ENCODE measurements at places on chromosomes 13 and 19. TPM values are rescaled to one million over a fixed set of nuclear protein-coding genes. Genes with fewer than 3 reads are reported as not detected.

The STOML3 gene
- total RNA-seq, result not detected

The FARP1 gene
- 50.9 TPM for total RNA-seq

The ZNF17 gene
- total RNA-seq, result 15.2 TPM

DNA sequence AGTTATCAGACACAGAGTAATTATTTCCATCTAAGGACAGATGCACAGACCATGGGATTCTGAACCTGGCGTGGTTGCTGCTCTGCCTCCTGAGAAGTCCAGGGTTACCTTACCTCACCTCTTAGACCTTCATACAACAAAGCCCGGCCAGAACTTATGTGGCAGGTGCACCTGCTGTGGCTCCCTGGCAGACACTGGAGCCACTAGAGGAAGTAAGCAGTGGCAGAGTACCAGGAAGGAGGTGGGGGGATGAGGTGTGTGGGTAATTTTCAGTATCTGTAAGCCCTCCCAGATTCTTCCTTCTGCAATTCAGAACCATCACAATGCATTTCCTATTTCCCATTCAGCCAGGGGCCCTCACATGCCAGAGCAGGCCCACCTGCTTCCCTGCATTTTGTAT is 106.1 kb upstream of the DOCK9 start:
- DNase-seq, result no peak

The CYP2A7 gene
- not detected for total RNA-seq
